Activated naive CD4-positive, alpha-beta T cell treated with anti-CD3 and anti-CD28 coated beads, Interleukin-2, amount 50 U/mL, for 72 hours (primary cell): ENCODE measurements at places on chromosomes 3 and 15.

- DNase-seq, result no peak
These were observed 74.7 kb upstream of the CNTN4 start for GRCh38 chr3:2023959-2024358.

GRCh38 chr3:169297214-169297613, 366.3 kb downstream of the MECOM start:
- no peak for DNase-seq

DNA sequence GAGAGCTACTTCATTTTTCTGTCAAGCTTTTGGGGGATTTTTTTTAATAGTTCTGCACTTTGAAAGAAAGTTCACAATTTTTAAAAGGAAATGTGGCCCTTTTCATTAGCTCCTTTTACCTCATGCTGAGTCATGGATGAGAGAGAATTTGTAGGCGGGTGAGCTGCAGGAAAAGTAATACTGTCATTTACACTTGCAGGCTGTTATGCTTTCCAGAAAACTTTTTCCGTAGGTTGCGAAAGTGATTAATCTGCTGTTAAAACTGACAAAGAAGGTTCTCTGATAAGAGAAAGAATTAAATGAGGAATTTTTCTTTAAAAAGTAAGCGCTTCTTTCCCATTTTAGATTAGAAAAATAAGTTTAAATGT, 430.2 kb downstream of the LPP start:
- peak; percentile 8 for DNase-seq

DNA sequence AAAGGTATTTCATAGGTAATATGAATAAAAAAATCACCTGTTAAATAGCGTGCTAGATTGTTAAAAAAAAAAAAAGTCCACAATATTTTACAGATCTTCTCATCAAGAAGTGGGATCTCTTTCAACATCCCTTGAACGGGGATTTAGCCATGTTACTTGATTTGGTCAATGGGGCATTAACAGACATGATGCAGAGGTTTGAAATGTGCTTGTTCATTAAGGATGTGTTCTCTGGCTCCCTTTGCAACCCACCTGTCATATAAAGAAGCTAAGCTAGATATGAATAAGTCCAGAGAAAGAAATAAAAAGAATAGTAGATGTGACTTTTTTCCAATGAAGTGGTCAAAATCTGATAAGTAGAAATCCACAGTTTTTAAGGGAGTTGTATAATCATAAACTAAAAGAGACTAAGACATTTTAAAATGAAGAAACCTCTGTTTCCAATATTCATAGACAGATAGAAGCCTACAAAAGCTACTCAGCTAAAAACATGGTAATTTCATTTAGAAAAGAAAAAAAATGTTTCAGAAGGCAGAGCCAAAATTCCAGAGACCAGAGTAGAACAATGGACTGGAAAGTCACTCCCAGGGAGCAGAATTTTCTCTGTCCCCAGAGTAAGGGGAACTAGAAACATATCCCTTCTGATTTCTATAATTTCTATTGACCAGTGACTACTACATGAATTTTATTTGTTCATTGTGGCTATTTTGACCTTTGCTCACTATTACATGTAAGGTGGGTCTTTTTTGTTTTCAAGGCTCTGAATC, 79.2 kb downstream of the PLSCR2 start:
- no peak for DNase-seq

GRCh38 chr3:161602918-161603317, 106.3 kb downstream of the OTOL1 start:
- DNase-seq, result no peak

GRCh38 chr15:41494922-41495735, 1.5 kb downstream of the ITPKA start:
- DNase-seq, result no peak

GRCh38 chr15:91927585-91927984, 74.1 kb downstream of the SLCO3A1 start:
- DNase-seq, result no peak

DNA sequence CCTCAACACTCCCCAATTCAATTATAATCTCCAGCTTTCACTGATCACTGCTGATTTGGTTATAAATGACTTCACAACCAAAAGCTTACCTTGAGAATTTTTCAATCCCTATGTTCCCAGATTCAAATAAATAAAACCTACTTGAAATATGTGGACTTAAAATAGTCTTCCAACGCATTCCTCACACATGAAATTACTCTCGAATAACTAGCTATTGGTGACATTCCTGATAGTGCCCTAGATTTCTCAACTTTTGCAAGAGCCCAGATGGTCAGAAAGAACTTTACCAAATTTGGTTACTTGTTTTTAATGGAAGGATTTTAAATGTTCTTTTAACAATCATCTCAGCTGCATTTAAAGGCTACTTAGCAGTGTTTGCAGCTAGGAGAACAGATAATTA, 605.5 kb downstream of the FHIT start:
- no peak for DNase-seq

DNA sequence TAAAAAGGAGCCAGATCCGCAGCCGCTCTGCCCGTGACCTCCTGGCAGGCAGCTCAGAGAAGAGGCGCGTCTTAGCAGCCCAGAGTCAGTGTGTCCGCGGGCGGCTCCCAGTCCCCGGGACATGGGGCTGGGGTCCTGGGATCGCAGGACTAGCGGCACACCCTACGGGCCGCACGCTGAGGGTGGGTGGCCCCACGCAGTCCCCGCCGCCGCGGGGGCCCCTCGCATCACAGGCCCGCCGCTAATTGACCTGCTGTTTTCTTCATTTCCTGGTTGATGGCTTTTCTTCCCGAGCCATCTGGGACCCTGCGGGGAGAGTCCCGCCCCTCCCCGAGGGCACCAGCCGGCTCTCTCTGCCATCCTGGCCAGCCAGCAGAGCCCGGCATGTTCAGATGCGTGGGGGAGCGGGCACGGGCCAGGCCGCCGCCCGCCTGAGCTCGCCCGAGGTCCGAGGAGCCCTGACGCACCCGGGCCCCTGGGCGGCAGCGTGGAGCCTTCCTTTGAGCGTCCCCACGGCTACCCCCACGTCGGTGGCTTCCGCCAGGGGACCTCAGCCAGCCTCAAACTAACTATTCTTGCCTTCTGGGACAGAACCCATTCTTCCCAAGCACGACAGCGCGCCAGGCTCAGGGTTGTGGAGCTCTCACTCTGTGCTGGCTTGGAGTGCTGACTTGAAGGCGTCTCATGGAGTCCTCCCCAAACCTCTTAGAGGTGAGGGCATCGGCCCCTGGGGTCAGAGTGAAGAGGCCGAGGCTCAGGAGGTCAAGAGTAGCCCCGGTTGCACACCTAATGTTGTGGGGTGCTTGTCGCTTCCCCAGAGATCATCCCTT, 34.6 kb upstream of the CACNA2D3 start:
- no peak for DNase-seq

- no peak for DNase-seq
These were observed 38.4 kb downstream of the PML start for GRCh38 chr15:74032606-74033561.

GRCh38 chr3:53243785-53244184, 12.0 kb downstream of the TKT start:
- DNase-seq, result no peak

DNA sequence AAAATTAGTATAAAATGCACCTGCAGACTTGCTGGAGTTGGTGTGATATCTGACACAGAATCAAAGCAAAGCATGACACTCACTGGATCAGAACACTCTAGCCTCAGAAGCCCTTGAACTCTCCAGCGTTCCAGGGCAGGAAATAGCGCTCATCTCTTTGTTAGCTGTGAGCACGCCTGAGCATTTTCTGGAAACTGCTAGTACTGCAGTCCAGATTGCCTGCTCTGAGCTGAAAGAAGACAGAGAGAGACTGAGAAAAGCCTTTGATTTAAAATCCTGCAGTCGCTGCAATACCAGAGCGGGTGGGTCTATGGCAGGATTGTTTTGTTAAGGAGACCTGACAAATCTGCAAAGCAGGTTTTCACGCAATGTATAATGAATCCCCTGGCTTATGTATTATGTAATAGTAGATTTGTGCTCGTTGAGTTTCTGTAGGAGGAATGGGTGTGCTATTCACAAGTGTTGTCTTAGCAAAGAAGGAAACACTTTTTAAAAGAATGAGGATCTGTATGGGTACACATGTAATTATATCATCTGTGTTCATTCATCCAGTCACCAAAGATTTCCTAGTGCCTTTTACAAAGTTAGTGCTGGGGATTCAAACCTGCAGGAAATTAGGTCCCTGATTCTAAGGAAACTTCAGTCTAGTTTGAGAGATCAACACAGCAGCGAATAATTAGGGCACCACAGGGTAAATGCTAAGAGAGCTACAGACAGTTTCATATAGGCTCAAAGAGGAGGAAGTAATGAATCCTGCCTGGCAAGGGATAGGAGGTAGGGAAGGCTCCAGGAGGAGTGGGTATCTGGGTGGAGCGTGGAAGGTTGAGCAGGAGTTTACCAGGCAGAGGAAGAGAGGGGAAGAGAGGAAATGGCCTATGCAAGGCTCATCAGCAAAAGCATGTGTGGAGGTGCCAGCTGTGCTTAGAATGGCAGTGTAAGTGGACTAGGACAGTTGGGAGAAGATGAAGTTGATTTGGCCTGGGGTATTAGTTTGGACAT, 26.1 kb upstream of the MGLL start:
- no peak for DNase-seq

GRCh38 chr15:69472046-69472445, 19.4 kb downstream of the RPLP1 start:
- DNase-seq, result no peak

DNA sequence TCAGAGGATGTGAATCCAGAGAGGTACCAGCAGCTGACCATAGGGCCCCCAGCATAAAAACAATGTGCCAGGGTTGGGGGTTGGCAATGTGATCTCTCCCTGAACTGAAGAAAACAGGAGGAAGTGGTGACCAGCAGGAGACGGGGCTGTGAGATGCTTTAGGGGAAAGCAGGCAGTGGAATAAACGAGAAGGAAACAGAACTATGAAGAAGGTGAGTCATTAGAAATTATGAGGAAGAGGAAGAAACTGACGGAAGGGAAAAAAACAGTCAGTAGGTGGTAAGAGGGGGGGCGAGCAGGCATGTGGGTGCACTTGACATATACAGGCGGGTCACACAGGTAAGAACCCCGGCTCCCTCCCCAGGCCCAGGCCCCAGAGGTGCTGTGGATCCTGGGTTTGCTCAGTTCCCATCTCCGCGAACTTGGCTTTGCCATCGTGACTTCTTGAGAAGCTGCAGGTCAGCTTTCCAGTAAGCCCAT, 42.2 kb upstream of the B3GNT5 start:
- DNase-seq, result peak; percentile 62

DNA sequence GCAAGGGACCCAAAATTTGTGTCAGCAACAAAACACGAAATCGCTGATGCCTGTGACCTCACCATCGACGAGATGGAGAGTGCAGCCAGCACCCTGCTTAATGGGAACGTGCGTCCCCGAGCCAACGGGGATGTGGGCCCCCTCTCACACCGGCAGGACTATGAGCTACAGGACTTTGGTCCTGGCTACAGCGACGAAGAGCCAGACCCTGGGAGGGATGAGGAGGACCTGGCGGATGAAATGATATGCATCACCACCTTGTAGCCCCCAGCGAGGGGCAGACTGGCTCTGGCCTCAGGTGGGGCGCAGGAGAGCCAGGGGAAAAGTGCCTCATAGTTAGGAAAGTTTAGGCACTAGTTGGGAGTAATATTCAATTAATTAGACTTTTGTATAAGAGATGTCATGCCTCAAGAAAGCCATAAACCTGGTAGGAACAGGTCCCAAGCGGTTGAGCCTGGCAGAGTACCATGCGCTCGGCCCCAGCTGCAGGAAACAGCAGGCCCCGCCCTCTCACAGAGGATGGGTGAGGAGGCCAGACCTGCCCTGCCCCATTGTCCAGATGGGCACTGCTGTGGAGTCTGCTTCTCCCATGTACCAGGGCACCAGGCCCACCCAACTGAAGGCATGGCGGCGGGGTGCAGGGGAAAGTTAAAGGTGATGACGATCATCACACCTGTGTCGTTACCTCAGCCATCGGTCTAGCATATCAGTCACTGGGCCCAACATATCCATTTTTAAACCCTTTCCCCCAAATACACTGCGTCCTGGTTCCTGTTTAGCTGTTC, 34.9 kb downstream of the CHDH start:
- DNase-seq, result no peak

- no peak for DNase-seq
These were observed 316.8 kb downstream of the CHST2 start for GRCh38 chr3:143436231-143436930.

GRCh38 chr15:46354443-46354842, 719.6 kb downstream of the SQOR start:
- DNase-seq, result no peak

DNA sequence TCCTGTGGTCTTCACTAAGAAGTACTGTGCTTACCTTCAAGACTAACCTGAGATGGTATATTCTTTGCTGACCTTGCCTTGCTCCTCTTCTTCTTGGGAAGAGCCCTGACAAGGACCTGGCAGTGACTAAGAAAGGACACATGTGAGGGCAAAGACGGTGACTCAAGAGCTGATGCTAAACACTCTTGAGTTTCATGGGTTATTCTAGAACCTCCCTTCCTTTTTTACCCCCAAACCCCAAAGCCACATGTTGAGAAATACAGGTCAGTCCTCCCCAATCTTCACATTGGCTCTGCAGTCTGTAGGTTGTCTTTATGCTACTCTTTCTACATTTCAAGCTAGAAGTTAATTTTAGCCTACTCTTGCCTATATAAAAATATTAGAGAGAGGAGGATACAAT, 200.6 kb downstream of the SEMA6D start:
- no peak for DNase-seq

- no peak for DNase-seq
These were observed 26.4 kb upstream of the ZNF774 start for GRCh38 chr15:90325726-90326125.

DNA sequence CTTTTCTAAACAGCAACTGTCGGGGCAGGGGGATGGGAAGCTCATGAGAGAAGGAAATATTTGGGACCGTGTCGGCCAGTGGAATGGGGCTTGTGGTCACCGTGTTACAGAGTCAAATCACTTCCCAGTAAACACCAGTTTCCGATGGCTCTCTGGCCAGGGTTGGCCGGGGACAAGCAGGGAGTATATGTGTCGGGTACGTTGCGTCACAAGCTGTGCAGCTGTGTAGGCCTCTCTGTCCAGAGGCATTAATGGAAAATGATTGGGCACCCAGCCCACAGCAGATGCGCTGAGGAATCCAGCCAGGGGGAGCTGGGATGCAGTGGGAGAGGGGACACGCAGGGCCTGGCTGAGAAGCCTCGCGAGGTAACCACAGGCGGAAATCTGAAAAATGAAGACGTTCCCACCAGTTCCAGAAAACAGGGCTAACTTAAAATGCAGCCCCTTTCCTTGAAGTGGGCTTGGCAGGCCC, 15.8 kb upstream of the ALDH1A3 start:
- DNase-seq, result no peak

GRCh38 chr3:105842943-105843342, 25.9 kb downstream of the CBLB start:
- no peak for DNase-seq

DNA sequence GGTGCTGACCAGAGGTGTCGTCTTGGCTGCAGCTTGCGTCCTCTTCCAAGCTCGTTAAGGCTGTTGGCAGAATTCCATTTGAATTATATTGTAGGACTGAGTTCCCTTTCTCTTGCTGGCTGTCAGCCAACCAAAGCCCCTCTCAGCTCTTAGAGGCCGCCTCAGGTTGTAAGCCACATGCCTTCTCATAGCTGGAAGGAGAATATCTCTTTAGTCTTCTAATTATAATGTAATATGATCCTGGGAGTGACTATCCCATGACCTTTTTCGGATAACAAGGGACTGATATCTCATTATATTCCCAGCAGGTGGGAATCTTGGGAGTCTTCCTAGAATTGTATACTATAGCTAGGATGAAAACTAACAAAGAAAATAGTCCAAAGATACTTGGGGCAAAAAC, 4.8 kb downstream of the SCG5 start:
- DNase-seq, result no peak

GRCh38 chr3:172696357-172696756, 14.5 kb downstream of the NCEH1 start:
- DNase-seq, result no peak

GRCh38 chr3:18575573-18575972, 150.4 kb upstream of the SATB1 start:
- no peak for DNase-seq
